ENCODE measurements at places on chromosomes 3 and 15.

- no peak for DNase-seq
Observed at GRCh38 chr3:34881026-34881425, 758.3 kb upstream of the ARPP21 start.

- DNase-seq = peak; percentile 30
Observed at GRCh38 chr3:125300416-125300815, 74.7 kb downstream of the ZNF148 start.

DNA sequence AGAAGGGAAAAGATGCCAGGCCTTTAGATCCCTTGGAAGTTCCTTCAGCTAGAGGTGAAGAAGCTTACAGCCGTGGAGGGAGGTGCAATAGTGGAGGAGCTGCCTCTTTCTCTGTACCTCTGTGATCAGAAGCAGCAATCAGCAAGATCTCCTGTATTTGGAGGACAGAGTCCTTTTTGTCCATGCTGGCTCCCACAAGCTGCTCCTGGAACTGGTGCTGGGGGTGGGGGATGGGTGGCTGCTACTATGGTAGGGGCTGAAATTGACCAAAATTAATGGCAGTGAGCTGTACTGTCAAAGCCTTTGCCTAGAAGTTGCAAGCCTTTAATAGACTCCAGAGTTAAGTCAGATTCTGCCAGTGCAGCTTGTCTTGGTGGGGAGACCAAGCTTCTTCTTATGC, 18.2 kb downstream of the PTPN23 start:
- DNase-seq = no peak

DNA sequence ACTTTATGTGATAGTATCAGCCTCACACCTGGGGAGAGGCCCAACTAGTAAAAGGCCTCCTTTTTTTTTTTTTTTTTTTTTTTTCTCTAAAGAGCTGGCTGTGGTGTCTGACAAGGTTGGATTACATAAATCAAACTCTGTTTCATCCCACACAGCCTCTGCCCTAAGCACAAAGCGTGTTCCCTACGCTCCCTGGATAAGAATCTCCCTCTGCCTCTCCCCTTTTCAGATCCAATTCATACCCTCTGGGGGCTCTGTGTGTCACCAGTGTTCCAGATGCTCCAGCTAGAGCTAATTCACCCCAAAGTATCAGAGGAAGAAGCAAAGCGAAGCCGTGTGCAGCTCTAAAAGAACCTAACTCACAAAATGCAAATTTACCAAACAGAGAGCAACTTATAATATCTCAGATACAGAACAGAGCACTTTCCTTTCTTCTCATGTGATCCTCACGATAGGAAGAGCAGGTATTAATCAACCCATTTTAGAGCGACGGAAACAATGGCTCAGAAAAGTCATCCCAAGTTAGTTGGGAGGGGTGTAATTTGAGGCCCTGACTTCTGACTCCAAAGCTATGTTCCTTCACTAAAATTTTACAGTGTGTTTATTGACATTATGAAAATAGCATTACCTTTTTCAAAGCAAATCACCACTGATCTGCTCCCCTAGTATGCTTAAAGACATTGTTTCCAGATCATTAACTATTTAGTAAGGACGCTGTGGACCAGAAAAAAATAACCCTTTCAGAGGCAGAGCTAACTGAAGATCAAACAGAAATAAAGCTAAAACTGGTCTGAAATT, 12.4 kb downstream of the BMF start:
- DNase-seq = no peak

DNA sequence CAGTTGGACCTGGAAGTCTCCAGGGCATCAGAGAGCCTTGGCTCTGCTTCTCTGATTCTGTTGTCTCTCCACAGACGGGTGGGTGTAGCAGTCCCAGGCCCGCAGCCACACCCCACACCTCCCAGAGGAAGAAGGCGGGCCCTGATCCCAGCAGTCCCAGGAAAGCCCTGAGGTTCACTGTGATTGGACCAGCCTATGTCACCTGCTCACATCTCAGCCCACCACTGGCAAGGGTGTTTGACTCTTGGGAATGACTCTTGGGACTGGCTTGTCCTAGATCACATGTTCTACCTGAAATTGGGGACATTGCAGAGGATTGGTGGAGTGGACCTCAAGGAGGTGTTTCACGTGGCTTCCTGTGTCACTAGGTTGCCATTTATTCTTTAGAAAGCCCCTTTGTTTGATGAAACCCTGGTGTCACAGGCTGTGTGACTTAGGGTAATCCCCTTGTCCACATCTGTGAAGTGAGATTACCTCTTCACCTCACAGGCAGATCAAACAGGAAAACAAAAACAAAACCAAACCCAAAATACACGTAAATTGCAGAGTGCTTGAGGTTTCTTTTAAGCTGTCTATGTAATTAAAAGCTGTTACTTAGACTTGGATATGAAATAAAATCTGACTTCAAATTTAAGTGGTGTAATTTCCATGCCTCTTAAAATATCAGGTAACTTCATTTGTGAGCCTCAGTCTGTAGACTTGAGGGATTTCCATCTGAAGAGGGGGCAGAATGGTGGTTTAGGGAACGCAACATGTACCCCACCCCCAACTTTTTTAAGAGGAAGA, 26.7 kb downstream of the FLNB start:
- no peak for DNase-seq

DNA sequence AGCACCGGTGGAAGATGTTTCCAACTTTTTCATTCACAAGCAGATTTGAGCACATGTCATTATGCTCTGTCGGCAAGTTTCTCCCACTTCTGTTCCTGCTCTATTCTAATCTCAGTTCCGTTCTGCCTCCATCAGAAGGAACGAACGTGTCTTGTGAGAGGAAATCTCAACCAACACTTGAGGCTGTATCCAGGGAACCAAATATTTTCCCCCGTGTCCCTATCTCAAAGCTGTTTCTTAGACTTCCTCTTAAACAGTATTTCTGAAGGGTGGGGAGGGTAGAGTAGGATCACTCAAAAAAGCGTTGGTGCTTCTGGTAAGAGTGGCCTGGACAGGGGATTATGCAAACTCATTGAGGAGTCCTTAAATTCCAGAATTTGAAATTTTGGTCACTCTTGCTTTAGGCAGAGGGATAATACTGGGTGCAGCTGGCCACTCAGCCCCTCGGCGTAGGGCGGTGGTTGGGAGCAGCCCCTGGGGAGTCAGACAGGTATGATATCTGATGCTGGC, 54.9 kb downstream of the FRMD4B start:
- no peak for DNase-seq

- peak; percentile 19 for DNase-seq
Observed at GRCh38 chr3:135895106-135895733, 70.3 kb upstream of the PPP2R3A start.

GRCh38 chr3:72097053-72097452, 312.1 kb upstream of the PROK2 start:
- DNase-seq = no peak

- no peak for DNase-seq
Observed at GRCh38 chr3:105317841-105318240, 48.9 kb upstream of the ALCAM start.

DNA sequence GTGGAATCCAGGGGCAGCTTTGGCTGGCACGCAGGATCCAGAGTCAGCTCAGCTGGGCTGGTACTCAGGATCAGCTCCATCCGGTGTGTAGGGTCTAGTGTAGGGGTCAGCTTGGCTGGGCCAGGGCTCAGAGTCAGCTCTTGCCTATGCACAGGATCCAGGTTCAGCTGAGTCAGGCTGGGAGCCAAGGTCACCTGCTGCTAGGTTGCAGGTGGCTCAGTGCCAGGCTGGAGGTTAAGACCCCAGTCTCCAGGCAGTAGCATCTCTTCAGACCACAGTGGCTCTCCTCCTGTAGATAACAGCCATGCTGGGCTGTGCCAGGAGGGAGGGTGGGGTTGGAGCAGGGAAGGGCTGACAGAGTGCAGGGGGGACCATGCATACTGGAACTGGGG, 1.8 kb downstream of the HYAL3 start:
- no peak for DNase-seq

DNA sequence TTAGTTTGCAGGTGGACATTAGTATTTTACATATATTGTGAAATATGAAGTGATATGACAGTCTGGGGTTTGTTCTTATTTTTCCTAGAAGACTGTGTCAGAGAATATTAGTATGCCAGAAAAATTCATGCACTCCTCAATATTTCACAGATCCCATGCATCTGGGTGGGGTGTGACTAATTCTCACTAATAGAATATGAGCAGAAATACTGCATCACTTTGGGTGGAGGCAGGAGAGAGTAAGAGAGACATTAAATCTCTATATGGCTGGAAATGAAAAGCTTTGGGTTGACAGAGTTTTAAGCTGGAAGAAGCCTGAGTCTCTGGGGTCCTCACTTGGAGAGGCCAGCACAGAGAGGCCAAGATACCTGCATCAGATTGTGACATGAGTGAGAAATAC, 101.3 kb upstream of the DPH6 start:
- no peak for DNase-seq

- DNase-seq = no peak
Observed at GRCh38 chr15:63469190-63469589, 35.2 kb upstream of the USP3 start.

GRCh38 chr15:60772395-60773120, 293.6 kb upstream of the ICE2 start:
- no peak for DNase-seq

- DNase-seq = no peak
Observed at GRCh38 chr3:131077904-131078303, 51.2 kb downstream of the NEK11 start.

GRCh38 chr15:22861161-22861560, 22.7 kb downstream of the NIPA2 start:
- DNase-seq = no peak

- DNase-seq = no peak
Observed at GRCh38 chr3:33047842-33048834, 48.8 kb downstream of the GLB1 start.
